ENCODE measurements at places on chromosomes 1 and 21.

- DNase-seq, result no peak
Observed at GRCh38 chr1:94697839-94698238, 122.3 kb upstream of the SLC44A3 start.

DNA sequence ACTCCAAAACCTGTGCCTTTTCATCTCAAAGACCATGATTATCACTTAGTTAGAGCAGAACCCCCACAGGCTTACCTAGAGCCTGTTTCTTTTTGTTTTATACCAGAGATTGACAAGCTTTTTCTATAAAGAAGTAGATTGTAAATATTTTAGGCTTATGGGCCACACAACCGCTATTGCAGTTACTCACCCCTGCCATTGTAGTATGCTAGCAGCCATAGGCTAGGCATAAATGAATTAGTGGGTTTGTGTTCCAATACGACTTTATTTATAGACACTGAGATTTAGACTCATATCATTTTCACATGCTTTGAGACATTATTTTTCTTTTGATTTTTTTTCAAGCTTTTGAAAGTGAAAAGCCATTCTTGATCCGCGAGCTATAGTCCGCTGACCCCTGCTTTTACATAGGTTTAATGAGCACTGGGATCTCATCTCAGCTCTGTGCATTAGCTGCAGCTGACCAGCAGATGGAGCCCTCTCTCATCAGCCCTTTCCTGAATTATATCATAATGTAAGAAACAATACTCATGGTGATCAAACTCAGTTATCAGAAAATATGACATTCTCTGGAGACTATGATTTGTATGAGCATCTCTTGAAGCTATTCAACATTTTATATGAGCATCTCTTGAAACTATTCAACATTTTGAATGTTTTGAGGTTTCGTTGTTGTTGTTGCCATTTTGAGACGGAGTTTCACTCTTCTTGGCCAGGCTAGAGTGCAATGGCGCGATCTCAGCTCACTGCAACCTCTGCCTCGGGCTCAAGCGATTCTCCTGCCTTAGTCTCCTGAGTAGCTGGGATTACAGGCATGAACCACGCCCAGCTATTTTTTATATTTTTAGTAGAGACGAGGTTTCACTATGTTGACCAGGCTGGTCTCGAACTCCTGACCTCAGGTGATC is 111.9 kb upstream of the L1TD1 start:
- peak; percentile 61 for DNase-seq

- peak; percentile 32 for DNase-seq
Observed at GRCh38 chr1:50735443-50735842, 224.6 kb downstream of the FAF1 start.

DNA sequence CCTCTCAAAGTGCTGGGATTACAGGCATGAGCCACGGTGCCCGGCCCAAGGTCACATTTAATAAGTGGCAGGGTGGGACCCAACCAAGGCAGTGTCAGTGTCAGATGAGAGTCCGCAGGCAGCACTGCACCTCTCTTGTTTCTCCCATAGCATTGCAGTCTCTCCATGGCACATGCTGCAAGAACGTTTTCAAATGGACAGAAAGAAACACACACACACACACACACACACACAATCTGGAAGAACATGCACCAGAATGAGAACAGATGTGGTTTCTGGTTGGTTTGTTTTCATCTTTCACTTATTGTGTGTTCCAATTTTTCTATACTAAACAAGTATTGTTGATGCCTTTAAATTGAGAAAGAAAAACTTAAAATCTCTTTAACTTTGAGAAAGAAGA is 126.5 kb downstream of the SYF2 start:
- DNase-seq, result no peak

DNA sequence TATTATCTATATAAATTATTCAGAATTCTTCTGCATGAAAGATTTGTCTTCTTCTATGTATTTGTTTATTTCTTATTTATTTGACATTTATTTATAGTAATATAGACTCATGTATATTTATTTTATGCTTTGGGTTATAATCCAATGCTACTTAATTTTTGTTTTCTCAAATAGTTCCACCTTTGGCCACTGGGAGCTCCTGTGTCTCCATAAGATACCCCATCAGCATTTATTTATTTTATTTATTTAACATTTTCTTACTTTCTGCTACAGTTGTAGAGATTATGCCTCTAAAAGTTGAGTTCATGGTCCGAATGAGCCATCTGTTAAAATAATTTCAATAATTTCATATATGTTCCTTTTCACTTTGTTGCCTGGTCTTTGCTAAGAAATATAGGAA is 289.4 kb downstream of the ADGRL2 start:
- DNase-seq, result no peak

DNA sequence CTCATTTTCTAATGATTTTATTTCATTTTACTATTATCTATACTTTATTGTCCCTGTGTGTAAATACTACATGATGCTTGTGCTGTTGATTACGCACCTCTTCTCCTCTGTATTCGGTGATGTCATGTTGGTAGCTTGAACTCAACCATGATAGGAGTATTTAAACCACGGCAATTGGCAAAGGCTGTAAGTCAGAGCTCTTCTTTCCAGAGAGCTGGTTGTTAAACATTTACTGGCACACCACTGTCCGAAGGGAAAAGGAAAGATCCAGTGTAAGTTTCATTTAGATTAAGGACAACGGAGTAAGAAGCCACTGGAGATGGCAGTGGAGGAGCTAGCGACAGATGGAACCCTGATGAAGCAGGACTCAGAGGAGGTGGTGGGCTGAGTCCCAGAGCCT is 93.4 kb upstream of the KCNE2 start:
- no peak for DNase-seq

DNA sequence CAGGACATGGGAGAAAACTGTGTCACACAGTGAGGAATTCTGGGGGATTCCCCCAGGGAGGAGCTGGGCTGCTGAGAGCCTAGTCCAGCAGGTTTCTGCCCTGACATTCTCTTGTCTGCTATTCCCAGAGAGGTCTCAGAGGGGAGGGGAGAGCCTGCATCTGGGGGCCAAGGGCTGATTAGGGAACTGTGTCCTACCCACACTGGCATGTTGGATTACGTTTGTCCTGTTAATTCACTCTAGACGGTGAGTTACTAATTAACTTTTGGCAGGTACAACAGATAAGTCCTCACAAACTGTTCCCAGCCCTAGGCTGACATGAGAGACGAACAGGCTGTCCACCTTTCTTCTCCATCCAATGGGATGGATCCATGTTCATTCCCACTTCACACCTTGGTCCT is 2.6 kb upstream of the SH3BGRL3 start:
- no peak for DNase-seq

GRCh38 chr1:31932491-31933316 is 5.5 kb downstream of the PTP4A2 start:
- no peak for DNase-seq

GRCh38 chr1:115426231-115426771 is 88.3 kb upstream of the NGF start:
- no peak for DNase-seq

DNA sequence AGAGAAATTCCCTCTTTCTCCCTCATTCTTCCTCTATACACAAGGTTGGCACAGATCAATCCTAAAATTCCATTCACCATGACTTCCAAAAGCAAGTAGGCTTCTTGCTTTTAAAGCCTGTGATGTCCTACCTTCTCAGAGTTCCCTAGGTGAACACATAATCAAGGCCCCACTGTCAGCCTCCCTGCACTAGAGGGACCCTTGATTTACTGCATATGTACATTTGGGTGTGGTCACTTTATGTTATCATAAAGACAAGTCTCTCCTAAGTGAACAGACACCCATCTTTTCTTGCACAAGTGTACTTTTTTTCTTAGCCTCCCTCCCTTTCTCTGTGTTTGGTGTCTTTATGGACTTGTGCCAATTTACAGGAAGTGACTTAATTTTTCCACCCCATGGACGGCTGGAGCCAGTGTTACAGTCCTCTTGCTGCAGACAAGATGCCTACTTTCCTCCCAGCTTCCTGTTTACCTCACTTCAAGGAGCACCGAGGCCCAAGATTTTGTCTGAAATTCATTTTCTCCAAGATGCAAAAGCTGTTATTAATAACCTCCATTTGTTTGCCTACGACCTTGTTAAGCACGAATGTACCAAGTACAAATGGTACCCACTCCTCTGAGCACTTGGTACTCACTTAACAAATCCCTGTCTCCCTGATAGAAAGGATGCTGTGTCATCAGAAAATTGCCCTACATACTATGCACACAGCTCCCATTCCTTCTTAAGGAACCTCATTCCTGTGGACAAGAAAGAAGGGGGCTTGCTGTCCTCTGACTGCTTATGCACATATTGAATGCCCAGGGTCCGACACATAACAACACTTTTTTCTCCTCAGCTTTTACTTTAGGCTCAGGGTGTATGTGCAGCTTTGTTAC is 82.8 kb upstream of the SLC44A3 start:
- no peak for DNase-seq

GRCh38 chr1:186843226-186843625 is 14.5 kb downstream of the PLA2G4A start:
- no peak for DNase-seq

- no peak for DNase-seq
Observed at GRCh38 chr1:51543858-51544257, 24.8 kb upstream of the EPS15 start.

GRCh38 chr1:15103906-15104305 is 49.6 kb upstream of the TMEM51 start:
- no peak for DNase-seq

DNA sequence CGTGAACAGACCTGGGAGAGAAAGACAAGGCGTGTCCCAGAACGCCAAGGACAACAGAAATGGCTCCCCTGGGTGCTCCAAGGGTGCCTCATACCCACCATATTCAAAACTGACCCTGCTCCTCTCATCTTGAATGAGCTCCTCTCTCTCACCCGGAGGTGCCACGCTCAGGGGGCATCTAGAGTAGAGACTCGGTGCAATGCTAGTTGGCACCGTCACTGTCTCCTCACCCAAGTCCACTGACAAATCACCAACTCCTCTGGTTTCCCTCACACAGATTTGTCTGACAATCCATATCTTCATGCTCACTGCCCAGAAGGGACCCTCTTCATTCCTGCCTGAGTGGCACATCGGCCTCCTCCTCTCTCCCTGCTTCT is 5.0 kb downstream of the TMEM125 start:
- DNase-seq, result no peak

DNA sequence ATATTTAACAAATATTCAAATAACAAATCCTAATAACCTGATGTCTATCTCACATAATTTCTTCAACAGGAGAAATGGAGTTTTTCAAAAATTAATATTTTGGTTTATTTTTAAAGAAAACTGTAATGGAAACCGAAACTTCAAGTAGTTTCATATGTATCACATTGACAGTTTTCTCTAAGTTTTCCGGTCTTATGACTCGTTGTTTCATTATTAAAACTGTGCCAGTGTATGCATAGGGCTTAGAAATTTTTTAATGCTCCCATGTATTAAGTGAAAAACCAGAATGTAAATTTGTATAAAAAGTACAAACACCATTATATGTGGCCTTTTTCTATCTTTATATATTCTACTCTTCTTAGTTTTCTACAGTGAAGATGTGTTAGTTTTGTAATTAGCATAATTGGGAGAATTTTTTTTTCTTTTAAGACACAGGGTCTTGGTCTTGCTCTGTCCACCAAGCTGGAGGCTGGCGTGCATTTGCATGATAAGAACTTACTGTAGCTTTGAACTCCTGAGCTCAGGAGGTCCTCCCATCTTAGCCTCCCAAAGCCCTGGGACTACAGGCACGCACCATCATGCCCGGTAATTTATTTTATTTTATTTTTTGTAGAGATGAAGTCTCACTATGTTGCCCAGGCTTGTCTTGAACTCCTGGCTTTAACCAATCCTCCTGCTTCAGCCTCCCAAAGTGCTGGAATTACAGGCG is 43.9 kb upstream of the SAMSN1 start:
- DNase-seq, result no peak

- DNase-seq, result no peak
Observed at GRCh38 chr1:47469910-47470309, 32.1 kb downstream of the FOXD2 start.

- no peak for DNase-seq
Observed at GRCh38 chr1:208866386-208866955, 622.3 kb upstream of the PLXNA2 start.

DNA sequence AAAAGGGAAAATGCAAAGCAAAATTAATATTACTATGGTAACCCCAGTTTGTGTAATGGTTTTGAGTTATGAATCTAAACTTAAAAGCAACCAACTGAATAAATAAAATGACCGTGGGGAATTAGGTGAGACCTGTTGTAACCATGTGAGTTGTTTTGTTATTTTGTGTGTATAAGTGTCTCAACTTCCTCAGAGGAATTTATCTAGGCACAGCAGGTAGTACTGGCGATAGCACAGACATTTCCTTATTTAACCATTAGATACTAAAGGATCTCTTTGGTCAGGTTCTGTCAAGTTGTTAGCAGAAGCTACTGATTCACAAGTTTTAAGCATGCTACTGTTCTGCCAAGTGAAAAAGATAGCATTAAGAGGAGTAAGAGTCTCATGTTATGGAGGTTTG is 39.3 kb upstream of the LRRC7 start:
- DNase-seq, result no peak

- no peak for DNase-seq
Observed at GRCh38 chr1:185956881-185957280, 222.7 kb downstream of the HMCN1 start.

GRCh38 chr1:168187177-168187576 is 8.4 kb downstream of the TIPRL start:
- no peak for DNase-seq

DNA sequence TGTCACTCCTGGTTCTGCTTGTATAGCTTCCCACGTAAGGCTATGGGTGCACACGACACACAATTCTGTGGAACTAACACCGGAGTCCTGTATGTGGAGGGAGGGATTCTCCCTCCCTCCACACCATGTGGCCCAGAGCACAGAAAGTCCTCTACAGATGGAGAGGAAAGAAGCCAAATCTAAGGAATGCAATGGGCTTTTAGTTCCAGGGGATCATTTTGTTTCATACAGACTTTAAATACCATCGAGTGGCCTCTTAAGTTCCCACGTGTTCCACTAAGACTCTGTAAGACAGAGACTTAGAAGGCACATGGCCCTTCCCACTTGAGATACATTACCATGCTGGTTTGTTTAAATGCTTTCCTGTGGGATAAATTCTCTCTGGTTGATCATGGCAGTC is 156.0 kb downstream of the TGFB2 start:
- DNase-seq, result no peak

DNA sequence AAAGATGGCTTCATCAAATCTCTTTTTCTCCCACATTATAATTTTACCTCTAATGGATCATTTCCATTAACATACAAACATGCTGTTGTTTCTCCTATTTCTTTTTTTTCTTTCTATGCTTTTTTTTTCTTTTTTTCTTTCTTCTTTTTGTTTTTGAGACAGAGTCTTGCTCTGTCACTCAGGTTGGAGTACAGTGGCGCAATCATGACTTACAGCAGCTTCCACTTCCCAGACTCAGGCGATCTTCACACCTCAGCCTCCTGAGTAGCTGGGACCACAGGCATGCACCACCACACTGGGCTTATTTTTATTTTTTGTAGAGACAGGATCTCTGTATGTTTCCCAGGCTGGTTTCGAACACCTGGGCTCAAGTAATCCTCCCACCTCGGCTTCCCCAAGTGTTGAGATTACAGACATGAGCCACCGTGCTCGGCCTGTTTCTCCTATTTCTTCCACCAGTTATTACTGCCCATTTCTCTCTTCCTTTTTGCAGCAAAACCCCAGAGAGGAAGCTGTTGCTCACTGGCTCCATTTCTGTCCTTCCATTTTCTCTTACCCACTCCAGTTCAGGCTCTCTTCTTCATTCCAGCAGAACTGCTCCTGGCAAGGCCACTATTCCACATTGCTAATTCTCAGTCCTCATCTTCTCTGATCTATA is 32.1 kb upstream of the OPRD1 start:
- no peak for DNase-seq

- no peak for DNase-seq
Observed at GRCh38 chr1:230717251-230717650, 3.3 kb upstream of the AGT start.

Data from NCI-H2171 treated with DMSO at 0.1 percent for 48 hours (cell line).